ENCODE measurements at places on chromosomes 7 and 10.

GRCh38 chr10:78109210-78109609 is 75.5 kb downstream of the RPS24 start:
- DNase-seq, result no peak

- no peak for DNase-seq
These were observed 1.9 kb downstream of the HTR5A start for GRCh38 chr7:155071916-155072571.

- DNase-seq, result peak; percentile 55
These were observed at the start of gene RAB11FIP2 for GRCh38 chr10:118046395-118047156. RAB11FIP2 (minus strand) TSS chr10:118046941; CDS start chr10:118046163, 778 bp downstream.

GRCh38 chr7:20508109-20508508 is 107.4 kb upstream of the ABCB5 start:
- DNase-seq, result no peak

- DNase-seq, result no peak
These were observed 586.4 kb upstream of the SEMA3D start for GRCh38 chr7:85773116-85773728.

- DNase-seq, result no peak
These were observed 7.6 kb downstream of the GDF2 start for GRCh38 chr10:47329855-47330254.

DNA sequence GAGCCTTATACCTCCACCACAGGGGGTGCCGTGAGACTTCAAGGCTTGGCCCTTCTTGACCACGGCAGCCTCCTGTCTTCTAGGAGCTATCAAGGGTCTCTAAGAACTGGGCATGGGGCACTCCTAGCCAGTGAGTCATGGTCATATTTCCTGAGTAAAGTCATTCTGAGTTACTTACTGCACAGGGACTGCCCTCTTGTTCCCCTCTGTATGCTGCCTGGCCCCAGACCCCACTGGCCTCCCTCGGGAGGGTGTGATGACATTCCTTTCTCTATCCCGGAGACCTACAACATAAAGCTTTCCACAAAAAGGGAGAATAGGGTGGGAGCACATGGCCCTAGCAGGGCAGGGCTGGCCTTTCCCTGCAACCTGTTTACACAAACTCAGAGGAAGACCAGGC is 21.4 kb downstream of the DPCD start:
- no peak for DNase-seq

DNA sequence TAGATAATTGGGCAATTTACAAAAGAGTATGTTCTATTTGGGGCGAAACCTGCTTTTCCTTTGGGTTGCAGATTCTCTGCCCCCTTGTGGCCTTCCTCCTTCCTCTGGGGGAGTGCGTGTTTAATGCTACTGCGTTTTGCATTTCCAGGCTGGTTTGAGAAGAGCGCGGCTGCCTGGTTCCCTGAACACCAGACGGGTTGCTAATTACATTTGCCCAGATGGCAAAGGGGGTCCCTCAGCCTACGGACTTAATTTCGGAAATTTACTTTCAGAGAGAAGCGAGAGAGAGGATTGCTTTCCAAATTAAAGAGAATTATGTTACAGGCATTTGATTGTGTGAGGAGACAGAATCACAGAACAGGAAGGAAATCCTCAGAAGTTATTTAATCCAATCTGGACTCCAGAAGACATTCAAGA is 91.9 kb upstream of the JAZF1 start:
- DNase-seq, result peak; percentile 20

DNA sequence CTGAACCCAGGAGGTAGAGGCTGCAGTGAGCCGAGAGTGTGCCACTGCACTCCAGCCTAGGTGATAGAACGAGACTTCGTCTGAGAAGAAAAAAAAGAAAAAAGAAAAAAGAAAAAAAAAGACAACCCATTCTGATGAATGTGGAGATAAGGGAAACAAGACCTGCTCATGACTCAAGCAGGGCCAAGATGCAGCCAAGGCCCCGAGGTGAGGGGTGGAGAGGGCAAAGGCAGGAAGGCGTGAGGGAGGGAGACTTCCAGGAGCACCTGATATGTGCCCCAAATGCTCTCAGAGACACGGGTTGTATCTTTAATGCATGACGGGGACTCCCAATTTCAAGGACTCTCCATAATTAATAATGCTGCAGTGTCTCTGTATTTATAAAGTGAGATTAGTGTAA is 134.6 kb downstream of the PIP4K2A start:
- DNase-seq, result no peak

- no peak for DNase-seq
These were observed 34.1 kb downstream of the ANXA11 start for GRCh38 chr10:80171248-80171660.

DNA sequence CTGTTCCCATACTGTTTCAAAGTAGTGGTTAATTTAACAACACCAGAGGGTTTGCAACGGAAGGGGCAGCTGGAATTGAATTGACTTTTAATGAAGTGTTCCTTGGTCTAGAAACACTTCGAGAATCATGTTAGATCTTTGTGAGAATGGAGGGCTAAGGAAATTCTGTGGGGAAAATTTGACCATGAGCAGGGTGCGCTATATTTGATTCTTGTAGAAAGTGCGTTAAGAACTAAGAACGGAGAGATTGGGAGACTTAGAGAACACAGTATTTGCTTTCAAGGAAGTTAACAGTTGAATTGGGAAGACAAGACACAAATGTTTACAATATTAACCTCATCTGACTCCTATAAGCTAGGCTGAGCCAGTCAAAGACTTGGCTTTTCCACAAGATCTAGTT is 1.2 kb downstream of the ZNF212 start:
- DNase-seq, result no peak

DNA sequence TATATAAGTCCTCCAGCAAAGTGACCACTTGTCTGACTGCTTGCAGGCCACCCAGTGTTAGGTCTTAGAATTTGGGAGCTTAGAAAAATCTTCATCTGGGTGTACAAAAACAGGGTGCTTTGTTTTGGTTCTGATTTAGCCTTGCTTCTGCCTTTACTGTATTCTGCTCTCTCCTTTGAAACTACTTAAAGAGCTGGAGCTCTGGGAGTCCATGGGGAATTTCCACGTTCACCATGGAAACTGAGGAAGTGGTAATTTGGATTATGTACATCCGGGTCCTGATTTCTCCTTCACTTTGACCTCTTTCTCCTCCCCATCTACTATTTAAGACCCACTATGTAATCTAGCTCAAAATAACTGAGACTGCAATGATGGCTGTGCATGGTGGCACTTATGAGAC is 103.0 kb downstream of the JAZF1 start:
- no peak for DNase-seq

DNA sequence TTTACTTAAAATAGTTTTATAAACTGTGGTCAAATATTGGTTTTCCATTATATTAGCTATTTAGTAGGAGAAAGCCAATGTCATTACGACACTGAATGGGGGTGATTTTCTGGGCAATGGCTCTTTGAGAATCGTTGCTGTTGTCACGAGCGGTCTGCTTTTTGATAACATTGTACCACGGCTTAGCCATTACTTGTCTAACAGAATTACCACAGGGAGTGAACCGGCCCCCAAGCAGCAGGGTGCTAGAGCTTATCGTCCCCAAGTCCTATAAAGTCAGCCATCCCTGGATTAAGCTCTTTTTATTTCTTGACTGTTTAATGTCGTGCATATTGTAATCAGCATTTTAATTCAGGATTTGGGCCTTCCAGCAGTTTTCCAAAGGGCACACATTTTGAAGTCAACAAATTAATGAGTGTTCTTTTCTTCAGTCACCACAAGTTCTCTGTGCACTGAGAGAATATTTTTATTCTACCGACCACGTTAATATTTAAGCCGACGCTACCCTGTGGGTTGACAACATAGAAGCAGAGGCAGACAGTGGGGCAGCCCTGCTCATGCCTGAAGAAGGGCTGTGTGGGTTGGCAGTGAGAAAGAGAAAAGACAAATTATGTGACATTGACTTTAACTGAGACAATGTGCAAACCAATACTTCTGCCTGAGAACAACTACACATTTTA is 125.8 kb downstream of the ICA1 start:
- no peak for DNase-seq

DNA sequence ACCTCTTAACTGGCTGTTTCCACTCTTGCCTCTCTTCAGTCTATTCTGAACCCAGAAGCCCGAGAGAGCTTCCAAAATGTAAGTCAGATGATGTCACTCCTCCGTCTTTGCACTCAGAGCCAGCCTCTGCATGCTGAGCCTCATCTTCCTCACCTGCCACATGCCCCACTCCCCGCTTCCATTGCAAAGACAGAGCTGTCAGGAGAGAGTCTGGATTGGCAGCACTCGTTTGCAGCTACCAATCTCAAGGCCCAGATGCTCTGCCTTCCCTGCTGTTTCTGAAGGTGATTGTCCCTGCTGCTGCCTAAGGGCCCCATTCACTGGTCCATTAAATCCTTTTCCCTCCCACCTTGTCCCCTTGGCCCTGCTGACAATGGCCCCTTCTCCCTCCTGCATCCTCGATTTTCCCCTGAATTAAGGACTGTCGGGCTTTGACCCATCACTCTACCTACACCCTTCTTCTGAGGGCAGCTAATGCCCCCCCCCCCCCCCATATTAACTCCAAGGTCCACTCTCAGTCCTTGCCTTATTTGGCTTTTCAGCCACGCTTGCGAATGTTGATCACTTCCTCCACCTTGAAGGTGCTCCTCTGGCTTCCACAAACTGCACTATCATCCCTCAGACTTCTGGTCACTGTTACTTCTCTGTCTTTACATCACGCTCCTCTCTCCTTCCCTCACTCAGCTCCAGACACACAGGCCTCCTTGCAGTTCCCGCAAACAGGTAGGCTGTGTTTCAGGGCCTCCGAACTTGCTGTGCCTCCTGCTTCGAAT is 98.5 kb downstream of the CHN2 start:
- DNase-seq, result no peak

DNA sequence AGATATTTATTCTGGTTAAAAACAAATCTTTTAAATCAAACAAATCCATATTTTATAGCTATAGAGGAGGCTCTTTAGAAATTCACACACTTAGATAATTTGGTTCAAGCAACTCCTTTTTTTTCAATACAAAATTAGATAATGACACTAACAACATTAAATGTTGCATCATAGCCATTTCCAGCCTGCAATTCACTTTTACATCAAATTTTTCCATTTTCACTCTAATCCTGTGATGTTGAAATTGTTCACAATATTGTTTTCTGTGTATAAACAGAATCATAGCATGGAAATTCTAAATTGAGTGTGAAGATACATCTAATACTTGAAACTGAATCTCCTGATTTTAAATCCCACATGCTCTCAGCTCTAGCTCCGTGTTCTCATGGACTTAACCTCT is 482.6 kb downstream of the INHBA start:
- no peak for DNase-seq

DNA sequence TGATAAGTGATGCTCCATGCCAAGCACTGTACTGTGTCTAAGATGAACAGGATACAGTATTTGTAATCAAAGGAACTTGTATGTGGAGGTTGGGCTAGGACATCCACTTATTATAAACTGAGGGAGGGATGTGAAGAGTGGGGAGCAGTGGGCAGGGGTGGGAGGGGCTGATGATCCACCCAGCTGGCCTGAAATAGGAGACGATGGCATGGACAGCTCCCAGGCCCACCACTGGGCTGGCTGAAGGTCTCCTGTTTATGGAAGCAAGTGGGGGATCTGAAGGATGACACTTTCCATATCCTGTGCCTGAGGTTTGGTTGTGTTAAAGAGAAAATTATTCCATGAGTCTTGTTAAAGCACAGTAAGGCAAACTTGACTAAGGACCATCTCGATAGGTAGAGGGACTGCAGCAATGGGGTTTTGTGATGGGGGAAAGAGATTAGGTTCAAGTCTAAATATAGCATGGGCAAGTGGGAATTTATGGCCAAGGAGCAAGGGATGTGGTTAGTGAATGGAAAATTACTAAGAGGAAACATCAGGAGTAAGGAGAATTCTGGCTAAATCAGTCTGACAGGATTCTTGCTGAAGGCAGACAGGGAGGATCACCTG is 124.6 kb downstream of the CCNY start:
- no peak for DNase-seq

GRCh38 chr7:138460176-138460648 is at the start of gene TRIM24:
TRIM24 (plus strand) TSS chr7:138460259; CDS start chr7:138460549, 290 bp downstream.
- peak; percentile 98 for DNase-seq

GRCh38 chr10:119461923-119462322 is 80.6 kb downstream of the RGS10 start:
- DNase-seq, result no peak

DNA sequence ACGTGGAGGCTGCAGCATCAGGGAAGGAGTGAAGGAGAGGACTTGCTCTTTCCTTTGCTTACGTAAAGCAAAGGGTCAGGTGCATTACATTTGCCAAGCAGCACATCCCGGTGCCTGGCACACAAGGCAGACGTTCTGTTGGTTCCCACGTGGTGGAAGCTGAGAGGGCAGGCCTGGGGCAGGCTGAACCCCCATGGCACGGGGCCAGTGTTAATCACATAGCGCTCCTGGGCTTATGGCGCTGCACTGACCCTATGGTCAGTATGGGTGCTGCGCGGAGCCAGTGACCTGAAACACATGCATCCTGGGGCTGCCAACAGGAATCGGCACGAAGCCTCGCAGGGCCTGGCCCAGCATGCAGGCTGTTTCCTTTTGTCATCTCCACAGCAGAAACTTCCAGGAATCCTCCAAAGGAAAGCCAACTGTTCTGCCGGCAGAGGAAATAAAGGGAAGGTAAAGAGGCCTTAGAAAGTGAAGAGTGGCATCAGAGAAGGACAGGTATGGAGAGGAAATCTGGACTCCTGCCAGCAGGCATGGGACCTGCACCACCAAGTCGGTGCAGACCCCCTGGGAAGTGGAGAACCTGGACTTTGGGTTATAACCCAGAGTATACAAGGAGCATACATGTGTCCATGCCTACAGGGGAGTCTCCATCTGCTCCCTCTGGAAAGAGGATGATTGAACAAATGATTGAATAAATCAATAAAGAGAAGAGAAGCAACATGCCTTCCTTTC is 560.2 kb downstream of the TCERG1L start:
- no peak for DNase-seq

DNA sequence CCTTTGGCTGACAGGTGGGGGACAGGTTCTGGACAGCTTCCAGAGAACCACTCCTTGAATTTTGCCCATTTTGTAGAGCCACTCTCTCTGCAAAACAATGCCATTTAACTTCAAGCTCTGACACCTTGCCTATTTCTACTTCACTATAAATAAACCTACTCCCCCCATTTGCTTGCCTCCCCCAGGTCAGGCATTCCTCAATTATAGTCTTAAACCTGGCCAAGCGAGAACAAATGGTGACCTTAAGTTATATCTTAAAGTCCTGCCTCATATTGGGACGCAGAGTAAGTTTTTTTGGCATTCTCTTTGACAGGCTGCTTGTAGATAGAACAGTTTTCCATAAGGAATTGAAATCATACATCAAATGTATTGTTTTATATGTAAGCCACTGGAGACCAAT is 706.9 kb downstream of the LRMDA start:
- DNase-seq, result no peak

GRCh38 chr10:43044448-43044921 is 32.4 kb upstream of the RET start:
- DNase-seq, result no peak

Data from NCI-H748 treated with DMSO at 0.1 percent for 48 hours (cell line).